Kidney epithelial cell (primary cell): ENCODE measurements at places on chromosomes 16 and 17. TPM values are rescaled to one million over a fixed set of nuclear protein-coding genes. Genes with fewer than 3 reads are reported as not detected.

DNA sequence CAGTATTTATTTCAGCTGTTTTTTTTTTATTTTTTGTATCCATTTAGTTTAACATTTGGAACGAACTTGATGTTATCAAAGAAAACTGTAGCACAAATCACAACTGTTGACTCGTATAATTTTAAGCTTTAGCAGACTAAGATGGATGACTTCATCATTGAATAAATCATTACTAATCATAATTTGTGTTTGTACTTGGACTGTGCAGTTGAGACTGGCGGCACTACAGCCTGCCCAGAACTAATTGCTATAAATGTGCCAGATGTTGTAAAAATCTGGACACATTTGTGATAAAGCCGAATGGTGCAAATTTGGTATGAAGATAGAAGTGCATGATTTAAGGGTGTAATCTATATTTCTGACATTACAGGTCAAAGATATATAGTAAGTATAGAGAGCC is 897.7 kb upstream of the CDH8 start:
- DNase-seq: no peak

DNA sequence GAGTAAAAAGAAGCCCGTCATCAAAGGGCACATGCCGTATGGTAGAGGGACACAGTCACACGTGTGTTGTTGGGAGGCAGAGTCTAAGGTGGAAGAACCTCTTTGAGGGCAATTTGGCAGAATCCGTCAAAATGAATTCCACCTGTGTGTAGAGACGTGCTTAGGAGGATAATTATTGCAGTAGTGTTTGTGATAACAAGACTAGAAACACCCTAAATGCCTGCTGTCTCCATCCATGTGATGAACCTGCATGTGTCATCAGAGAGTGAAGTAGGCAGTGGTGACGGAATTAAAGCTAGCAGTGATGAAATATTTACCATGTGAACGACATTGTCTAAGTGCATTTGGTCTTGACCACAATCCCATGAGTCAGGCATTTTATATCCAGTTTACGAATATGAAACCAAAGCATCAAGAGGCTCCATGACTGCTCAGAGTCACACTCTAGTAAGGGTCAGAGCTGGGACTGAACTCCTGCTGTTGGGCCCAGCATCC is 61.3 kb upstream of the ADORA2B start:
- peak; percentile 56 for DNase-seq

DNA sequence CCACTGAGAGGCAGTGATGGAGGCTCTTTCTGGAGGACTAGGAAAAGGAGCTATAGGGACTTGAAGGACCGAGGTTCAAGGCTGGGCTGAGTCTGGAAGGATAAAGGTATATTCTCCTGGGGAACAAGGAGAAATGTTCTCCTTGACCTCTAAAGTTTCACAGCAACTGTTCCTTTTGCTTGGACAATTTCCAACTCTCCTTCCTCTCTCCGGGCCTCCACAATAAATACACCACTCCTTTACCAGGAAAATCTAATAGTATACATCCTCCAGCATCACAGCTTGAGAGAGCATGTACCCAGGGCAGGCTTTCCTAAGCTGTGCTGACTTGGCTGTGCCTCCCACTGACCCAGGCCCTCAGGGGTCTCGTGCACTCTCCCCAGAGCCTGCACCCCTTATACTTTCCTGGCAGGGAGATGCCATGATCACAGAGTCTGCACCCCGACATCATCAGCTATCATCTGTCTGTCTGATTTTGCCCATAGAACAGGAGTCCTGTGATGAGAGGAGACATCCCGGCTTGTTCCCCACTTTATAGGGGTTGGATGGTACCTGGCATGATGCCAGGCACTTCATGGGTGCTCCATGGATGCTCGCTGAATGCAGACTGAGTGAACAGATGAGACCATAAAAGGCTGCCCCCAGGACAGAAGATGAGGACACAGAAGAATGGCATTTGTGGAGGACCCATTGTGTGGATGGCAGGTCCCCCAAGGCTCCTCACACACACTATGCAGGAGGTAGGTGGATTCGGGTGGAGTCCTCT is 582.6 kb upstream of the CDH5 start:
- no peak for DNase-seq

GRCh38 chr16:84844049-84844350 is 24.2 kb downstream of the CRISPLD2 start:
- no peak for DNase-seq

DNA sequence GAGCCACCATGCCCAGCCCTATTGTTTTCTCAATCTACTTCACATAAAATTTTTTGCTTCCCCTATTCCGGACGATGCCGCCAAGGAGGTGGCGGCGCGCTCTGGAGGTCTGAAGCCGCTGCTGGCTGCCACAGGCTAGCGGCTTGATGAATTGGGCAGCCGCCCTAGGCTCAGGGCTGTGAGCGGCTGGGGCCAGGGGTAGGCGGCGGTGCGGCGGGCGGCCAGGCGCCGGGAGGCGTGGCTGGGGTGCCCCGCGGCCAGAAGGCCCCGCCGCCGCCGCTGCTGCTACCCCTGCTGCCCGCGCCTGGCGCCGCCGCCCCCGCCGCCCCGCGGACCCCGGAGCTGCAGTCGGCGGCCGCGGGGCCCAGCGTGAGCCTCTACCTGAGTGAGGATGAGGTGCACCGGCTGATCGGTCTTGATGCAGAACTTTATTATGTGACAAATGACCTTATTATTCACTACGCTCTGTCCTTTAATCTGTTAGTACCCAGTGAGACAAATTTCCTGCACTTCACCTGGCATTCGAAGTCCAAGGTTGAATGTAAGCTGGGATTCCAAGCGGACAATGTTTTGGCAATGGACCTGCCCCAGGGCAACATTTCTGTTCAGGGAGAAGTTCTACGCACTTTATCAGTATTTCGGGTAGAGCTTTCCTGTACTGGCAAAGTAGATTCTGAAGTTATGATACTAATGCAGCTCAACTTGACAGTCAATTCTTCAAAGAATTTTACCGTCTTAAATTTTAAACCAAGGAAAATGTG is 41.7 kb downstream of the ANKFY1 start:
- DNase-seq: no peak

DNA sequence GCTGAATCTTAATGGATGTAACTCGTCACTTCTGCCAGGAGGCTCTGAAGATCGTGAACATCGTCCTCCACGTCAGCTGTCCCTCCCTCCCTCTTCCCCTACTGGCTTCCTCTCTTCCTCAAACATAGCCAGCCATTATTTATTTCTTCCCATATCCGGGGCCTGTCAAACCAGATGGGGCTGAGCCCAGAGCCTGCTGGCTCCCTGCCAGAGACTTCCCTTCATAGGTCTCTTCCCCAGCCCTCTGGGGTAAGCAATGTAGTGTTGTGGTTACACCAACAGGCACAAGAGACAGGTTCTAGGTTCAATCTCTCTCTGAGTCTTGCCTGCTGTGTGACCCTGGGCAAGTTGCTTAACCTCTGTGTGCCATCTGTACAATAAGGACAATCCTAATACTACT is 40.1 kb upstream of the ZFP90 start:
- no peak for DNase-seq

DNA sequence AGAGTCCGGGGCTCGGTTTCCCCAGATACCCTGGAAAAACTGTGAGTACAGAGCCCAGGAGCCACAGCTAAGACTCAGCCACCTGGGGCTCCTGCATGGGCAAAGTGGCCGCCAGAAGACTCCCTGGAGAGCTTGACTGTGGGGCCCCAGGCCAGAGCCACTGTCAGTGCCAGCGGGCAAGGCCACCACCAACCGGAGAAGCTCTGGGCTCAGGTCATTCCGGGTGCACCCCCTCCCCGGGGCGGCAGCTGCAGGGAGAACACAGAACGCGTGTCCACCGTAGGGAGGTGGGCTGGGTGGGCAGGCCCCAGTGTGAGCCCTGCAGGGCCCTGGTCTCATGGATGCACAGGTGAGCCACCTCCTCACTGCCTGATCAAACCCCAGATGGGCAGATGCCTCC is 22.3 kb upstream of the RBFOX3 start:
- no peak for DNase-seq

DNA sequence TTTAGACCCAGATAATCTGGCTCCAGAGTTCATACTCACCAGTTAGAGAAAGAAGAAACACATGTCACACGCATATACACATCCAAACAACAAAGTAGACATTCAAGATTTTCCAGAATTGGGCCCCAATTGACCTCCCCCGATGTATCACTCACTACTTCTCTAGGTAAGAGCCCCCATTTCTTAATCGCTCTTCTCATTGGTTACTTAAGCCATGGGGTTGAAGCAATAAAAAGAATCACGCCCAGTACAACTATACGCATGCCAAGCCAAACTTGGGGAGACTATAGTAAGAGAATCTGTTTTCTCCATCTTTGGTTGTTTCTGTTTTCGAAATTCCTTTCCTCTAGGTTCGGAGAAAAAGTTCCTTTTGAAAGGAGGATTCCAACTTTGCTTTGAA is 565 bp downstream of the DDX52 start:
- no peak for DNase-seq

DNA sequence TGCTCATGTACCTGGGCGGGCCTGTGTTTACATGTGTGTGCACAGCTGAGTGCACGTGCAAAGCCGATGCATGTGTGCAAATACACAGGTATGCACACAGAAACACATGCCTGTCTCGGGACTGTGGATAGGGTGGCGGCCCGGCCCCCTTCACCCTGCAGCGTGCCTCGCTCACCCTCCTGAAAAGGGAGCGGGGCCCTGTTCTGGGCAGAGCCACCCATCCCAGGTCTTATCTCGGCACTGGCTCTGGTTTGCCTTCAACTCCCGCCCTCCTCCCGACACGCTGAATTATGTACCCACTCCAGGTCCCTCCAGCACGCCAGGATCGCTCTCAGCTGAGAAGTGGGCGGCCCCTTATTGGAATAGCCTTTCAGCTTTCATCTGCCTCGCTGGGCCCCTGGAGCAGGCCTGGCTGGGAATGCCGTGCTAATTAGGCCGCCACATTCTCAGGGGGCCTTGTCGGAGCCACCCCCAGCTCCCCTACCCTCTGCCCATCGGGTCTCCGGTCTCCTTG is 77.8 kb downstream of the RTN4RL1 start:
- DNase-seq: no peak

DNA sequence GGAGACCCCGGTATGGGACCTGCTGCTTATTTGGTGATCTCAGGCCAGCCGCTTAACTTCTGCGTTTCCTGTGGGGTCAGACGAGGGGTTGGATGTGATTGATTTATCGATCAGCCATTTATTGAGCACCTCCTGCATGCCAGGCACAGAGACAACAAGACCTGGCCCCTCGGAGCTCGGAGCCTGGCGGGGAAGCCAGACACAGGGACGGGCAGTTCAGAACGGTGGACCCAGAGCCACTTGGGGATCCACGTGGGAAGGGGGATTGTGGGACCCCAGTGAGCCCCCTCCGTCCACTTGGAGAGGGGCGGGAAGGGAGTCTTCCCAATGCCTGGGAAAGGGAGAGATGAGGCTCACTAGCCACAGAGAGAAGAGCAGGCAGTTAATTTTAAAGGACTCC is 84.7 kb upstream of the CIBAR2 start:
- no peak for DNase-seq

DNA sequence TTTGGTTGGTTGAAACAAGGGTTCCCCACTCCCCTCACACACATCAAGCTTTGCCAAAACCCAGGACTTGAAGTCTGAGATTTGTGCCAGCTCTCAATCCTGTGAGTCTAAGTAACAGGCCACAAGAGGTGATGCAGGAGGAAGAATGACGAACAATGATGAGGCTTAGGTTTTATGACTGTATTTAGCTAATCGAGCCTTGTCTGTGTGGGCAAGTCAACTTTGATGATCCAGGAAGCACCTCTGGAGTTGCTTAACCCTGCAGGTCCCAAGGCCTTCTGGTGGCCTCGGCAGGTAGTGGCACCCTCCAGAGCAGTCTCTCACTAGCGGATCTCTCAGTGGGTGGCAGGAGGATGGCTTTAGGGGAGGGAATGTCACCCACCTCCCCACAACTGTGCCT is 28.7 kb downstream of the CDK5RAP3 start:
- DNase-seq: no peak

DNA sequence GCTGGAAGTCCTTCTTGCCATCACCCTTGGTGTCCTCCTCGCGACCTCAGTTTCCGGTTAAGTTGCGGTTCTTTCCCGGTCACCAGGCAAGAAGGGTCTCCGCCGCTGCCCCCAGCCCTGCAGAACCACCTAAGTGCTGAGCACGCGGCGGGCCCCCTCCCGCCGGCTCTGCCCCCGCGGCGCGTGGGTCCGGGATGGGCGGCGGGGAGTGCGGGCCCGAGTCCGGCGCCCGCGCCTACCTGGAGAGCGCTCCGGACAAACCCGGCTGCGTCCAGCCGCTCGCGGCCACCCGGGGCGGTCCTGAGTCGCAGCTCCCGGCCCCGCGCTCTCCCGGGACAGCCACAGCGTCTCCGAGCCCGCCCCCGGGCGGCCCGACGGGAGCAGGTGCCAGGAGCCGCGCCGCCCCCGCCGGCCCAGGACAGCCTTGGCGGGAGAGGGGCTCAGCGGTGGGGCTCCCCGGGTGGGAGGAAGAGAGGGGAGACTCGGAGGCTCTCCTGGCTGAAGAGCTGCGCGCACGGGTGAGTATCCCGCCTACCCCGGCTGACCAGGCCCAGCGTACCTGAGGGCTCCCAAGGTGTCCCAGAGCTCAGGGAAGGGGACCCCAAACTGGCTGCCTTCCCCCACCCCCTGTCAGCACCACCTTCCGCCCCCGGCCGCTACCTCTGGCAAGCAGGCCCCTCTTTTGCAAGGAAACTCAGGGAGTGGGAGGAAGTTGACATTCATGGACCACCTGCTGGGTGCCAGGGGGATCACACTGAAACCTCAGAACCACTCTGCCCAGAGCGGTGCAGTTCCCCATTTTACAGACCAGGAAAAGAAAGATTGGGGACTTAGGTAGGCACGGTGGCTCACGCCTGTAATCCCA is 22.2 kb upstream of the C17orf113 start:
- no peak for DNase-seq

GRCh38 chr17:76873856-76874255 is 5.7 kb downstream of the MGAT5B start:
- DNase-seq: no peak

DNA sequence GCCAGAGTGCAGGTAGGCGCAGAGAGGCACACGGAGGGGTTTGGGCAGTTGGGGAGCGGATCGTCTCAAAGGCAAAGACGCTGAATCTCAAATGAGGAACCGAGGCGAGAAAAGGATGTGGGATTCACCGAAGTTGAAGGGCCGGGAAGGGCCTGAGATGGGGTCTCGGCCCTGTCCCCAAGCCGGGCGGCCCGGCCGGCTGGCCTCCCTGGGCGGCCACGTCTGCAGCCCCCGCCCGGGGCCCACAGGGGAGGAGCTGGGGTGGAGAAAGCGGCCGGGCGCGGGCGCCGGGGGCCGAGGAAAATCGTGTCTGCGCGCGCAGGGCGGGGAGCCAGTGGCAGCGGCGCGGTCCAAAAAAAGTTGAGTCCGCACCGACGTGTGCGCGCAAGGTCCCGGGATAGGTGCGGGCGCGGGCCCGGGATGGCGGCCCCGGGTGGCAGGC is 458 bp downstream of the SLC12A4 start:
- no peak for DNase-seq

- DNase-seq: no peak
Observed at GRCh38 chr16:84654998-84655397, 6.7 kb downstream of the KLHL36 start.

DNA sequence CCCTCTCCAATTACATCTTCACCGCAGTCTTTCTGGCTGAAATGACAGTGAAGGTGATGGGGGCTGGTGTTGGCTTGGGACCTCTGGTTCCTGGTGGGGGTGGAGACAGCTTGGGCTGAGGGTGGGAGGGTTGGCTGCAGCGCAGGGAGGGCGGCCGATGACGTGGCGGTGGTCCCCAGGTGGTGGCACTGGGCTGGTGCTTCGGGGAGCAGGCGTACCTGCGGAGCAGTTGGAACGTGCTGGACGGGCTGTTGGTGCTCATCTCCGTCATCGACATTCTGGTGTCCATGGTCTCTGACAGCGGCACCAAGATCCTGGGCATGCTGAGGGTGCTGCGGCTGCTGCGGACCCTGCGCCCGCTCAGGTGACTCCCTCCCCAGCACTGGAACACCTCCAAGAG is 31.8 kb upstream of the ABCC3 start:
- DNase-seq: no peak

Gene CRHR1
- total RNA-seq: not detected in 2 replicates

Gene PRR35
- total RNA-seq: not detected in 2 replicates

Gene KCNJ2
- total RNA-seq: 0.79 and 0.82 TPM in 2 replicates
